ENCODE measurements at places on chromosomes 3 and 15.

DNA sequence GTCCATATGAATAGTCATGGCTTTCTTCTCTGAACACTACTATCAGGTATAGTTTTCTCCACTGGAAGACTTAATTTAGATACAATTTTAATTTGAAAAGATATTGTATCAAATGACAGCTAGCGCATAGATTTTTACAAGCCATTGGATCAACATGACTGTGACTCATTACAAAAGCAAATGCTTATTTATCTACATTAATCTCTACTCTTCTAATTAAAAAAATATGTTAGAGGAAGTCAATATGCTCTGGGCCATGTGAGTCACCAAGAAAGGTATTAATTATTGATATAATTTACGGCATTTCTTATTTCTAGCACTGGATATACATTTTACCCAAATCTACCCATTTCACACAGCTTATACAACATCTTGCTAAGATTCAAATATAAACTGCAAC is 800.3 kb upstream of the GBE1 start:
- DNase-seq, result no peak

GRCh38 chr3:157388976-157389375 is 47.7 kb upstream of the PTX3 start:
- no peak for DNase-seq

DNA sequence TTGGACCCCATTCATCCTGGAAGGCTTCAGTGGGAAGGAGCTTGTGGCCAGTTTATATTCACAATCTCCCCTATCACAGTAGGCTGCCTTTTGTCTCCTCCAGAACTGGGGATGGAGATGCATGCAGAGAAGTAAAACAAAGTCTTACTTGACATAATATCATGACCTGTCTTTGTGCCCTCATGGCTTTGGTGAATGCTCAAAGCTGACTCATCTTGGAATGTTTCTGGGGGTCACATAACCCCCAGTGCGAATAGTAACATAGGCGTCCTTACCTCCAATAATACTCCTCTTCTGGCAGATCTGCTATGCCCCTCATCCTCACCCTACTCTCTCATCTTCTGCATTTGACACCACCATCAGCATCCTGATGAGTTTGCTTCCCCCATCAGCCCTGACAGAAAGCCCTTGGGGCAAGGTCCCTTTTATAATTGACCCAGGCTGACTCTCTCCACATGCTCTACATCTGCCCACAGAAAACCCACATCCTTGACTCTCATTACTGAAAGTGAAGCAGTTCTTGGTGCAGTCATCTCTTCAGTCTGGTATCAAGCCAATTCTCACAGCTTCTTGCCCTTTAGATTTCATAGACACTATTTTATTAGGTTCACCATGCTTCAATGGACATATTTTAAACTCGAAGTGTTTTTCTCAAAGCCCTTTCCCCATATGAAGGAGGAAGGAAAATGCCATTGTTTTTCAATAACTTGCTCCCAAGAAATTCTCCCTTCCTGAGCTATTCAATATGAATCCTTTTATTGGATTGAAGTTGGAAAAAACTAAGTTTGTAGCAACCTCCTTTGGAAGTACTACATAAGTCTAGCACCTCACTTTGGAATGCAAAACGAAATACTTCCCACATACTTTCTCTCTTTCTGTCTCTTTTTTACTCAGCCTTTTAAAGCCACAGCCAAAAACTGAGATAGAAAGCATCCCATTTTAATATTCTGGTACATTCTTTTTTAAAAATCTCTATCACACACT is 36.6 kb downstream of the OSTN start:
- no peak for DNase-seq

- no peak for DNase-seq
Observed at GRCh38 chr3:157527131-157527881, 24.1 kb upstream of the VEPH1 start.

- DNase-seq, result no peak
Observed at GRCh38 chr3:141044695-141045641, 6.2 kb upstream of the SPSB4 start.

DNA sequence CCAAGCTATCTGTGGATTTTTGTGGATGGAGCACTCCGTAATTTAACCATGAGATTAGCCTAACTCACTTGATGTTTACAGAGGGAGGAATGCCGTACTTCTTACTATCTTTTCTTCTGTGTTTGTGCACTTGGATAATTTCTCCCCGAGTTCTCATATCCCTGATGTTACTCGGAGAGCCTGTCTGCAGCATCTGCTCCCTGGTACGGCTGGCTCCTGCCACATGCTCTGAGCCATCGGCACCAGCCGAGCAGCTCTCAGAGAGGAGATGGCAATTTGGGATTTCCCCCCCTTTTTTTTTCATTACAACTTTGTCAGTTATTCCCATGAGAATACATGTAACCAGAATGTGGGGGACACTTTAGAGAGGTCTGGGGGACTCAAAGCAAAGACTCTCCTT is 155.0 kb downstream of the MCTP2 start:
- no peak for DNase-seq

- DNase-seq, result no peak
Observed at GRCh38 chr3:105415951-105416350, 49.2 kb downstream of the ALCAM start.

DNA sequence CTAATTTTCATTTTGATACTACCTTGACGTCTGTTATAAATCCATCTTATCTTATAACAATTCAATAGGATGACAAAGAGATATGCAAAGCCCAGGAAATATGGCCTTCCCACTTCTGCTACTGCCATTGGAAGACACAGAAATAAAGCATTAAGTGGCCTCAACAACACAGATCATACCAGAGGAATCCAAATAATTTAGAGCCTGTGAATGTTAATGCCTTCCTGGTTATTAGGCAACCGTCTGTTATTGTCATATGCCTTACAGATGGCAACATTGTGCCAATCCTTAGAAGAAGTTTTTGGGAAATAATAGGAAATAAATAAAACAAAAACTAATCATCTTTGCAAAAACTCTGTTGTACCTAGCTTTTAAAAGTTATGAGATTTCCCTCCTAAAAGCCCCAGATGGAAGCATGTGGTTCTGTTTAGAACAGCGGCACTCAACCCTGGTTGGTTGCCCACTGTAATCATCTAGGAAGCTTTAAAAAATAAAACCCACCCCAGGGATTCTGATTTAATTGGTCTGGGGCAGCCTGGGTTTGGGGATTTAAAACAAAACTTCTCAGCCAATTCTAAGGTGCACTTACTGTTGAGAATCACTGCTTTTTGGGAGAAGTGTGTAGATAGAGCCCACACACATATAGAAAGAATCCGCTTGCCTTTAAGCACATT is 704.8 kb upstream of the CFAP20DC start:
- no peak for DNase-seq

- DNase-seq, result no peak
Observed at GRCh38 chr3:98068824-98069223, 18.1 kb upstream of the OR5AC2 start.

- no peak for DNase-seq
Observed at GRCh38 chr3:110667216-110667615, 404.4 kb upstream of the NECTIN3 start.

DNA sequence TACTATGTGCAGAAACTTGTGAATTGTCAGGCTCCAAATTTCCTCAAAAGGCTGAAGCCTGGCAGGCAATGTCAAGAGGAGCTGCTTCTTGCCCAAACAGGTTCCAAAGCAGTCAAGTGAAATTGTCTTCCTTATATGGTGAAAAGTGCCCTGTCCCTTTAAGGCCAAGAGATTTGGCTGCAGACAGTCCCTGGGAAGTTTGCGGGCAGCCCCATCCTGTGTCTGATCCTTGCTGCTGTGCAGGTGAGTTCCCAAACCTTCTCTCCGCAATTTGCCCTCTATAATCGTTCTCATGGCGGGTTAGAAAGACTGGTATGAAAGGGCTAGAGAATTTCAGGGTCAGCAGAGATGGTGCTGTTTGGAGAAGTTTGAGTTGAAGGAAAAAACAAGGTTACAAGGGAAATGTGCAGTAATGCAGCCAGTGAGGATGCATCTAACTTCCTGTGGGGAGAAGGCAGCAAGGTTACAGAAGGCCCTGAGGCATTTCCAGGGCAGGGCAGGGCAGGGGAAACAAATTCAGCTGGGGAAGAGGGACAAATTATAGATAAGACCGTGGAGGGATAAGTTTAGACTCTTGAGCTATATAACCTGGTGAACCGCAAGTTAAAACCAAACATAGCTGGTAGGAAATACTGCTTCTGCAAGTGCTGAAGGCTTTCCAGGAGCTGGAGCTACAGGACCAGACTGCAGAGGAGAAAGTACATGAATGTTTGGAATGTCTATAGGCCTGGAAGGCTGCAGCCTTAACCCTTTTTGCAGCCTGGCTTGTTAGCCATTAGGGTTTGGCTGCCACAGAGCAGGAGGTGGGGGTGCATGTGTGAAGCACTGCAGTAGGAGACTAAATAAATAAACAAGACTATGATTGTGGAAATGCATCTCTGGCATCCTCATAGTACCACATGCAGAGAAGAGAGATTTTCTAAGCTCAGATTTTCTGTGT is 256.2 kb upstream of the IL12A start:
- no peak for DNase-seq

DNA sequence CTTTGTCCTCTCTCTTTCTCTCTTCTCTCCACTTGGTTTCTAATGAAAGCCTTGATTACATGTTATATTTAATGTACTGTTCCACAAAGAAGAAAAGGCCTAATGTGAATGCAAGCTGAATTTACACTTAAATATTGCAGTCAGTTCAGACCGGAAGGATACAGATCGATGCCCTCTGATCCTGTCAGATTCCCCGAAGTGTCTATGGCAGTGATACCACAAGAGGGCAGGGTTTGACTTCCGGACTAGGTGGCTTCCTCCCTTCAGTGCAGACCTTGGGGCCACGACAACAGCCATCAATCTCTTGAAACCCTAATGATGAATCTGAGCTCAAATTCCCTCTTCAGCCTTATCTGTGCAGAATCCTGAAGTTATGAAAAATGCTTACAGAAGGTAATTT is 29.5 kb downstream of the AGTR1 start:
- no peak for DNase-seq

DNA sequence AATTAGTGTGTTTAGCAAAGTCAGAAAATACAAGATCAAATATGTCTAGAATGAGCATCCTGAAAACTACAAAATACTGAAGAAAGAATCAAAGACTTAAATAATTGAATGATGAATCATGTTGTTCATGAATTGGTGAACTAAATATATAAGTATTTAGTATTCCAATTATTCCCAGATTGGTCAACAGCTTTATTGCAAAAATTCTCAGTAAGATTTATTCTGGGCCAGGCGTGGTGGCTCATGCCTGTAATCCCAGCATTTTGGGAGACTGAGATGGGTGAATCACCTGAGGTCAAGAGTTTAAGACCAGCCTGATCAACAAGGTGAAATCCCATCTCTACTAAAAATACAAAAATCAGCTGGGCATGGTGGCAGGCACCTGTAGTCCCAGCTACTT is 250.0 kb upstream of the NECTIN3 start:
- no peak for DNase-seq

DNA sequence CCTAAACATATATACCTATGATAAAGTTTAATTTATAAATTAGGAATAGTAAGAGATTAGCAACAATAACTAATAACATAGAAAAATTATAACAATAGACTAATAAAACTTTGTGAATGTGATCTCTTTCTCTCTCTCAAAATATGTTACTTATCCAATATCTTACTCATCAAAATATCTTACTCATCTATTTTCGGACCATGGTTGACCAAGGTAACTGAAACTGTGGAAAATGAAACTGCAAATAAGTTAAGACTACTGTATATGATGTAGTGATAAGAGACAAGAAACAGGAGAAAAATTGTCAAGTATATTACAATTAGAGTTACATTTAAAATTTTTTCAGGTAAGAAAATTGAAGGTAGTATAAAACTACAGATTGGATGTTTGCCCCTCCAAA is 19.2 kb downstream of the MAP3K13 start:
- DNase-seq, result no peak

DNA sequence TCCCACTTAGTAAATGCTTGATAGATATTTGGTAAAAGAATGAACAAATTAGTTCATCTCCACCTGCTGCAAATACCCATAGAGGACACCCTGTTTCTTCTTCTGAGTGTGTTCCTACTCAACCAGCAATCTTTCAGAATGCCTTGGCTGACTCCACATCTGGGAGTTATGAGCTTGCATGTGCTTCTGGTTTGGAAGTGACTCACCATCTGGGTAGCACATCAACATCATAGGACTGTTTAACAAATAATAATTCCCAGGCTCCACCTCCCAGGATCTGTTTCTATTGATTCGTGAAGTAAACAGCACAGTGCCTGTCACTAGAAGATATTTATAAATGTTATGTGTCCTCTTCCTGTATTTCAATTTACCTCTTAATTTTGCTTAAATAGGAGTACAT is 580.1 kb downstream of the ROBO2 start:
- DNase-seq, result no peak

DNA sequence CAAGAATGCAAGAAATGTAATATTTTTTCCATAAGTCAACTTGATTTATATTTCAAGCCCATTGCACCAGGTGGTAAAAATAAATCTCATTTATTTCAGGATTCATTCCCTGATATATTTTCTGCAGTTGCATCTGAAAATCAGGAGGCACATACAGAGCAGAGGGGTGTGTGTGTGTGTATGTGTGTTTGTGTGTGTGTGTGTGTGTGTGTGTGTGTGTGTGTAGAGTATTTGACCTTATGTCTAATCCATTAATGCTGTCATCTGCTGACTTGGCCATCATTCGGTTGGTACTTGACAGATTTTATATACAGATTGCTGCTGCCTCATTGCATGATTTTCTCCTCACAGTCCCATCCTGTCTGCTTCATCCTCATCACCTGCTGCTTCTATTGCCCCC is 118.5 kb downstream of the SERPINI1 start:
- no peak for DNase-seq

GRCh38 chr3:114566162-114566755 is 272.4 kb downstream of the TIGIT start:
- DNase-seq, result no peak

DNA sequence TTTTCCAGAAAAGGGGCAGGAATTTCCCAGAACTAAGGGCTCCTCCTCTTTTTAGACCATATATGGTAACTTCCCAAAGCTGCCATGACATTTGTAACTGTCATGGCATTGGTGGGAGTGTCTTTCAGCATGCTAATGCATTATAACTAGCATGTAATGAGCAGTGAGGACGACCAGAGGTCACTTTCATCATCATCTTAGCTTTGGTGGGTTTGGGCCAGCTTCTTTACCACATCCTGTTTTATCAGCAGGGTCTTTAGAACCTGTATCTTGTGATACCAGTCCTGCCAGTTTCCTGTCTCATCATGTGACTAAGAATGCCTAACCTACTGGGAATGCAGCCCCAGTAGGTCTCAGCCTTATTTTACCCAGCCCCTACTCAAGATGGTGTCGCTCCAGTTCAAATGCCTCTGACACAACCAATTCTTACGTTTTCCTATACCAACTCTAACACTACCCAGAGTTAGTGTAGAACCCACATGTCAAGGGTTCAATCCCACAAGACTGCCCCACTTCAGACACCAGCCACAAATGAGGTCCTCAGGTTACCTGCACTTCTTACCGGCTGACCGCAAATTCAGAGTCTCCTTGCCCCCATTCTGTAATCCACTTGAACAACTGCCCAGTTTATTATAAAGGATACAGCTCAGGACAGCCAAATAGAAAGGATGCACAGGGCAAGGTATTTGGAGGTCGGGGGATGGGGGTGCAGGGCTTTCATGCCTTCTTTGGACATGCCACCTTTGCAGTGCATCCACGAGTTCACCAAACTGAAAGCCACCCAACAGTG is 17.7 kb downstream of the FOXB1 start:
- no peak for DNase-seq

Measured in stimulated activated CD8-positive, alpha-beta memory T cell treated with anti-CD3 and anti-CD28 coated beads, Interleukin-4, amount 100 ng/mL, for 4 hours (primary cell).